ENCODE measurements at places on chromosomes 12 and 14.
A peak's percentile ranks its signal among the peaks of the same experiment; 100 is the strongest.

DNA sequence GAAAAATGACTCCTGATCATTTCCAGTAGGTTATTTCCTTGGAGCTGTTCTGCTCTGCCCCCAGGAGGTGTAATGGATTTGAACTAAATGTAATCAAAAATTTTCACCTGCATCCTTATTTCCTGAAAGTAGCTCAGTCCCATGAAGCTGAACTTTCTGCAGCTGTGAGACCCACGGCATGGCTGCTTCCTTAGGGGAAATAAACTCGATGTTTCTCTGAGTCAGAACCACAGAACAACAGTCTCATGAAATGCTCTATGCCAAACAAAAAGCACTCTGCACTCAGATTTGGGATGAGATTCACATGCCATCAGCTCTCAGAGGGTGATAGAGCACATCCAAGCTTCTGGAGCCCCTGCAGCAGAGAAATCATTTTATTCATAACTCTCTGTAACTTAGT lies 224.1 kb upstream of the PLEKHG7 start:
- no peak for DNase-seq

- peak; percentile 31 for DNase-seq
These were observed 565 bp downstream of the NT5DC3 start for GRCh38 chr12:103840462-103840875.

DNA sequence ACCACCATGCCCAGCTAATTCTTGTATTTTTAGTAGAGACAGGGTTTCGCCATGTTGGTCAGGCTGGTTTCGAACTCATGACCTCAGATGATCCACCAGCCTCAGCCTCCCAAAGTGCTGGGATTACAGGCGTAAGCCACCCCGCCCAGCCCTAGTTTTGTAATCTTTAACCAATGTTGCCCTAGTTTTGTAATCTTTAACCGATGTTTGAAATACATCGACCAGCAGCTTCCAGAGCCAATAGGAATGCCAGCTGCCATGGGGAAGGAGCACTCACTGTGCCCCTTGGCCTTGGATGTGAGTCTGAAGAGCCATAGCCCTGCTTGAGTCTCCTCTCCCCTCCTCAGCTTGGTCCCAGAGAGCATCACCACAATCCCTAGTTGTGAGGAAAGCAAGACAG lies 209.3 kb upstream of the RGS6 start:
- no peak for DNase-seq

- DNase-seq = no peak
These were observed 29.4 kb upstream of the SNRPF start for GRCh38 chr12:95829395-95829794.

GRCh38 chr12:25935355-25936144 lies 22.9 kb upstream of the RASSF8 start:
- no peak for DNase-seq

Measured in astrocyte of the spinal cord (primary cell).